Memory B cell (primary cell): ENCODE measurements at places on chromosomes 16 and 17.

DNA sequence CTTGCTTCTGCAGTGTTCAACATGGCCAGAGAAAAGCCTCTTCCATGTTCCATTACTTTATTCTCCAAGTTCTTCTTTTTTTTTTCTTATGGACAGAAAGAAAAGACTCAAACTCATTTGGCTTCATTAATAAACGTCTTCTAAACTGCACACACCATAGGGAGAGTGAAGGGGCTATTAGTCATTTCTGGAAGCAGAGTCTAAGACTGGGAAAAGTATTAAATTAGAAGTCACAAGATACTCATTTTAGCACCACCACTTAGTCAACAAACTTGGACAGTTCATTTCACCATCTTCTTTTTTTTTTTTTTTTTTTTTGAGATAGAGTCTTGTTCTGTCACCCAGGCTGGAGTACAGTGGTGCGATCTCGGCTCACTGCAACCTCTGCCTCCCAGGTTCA lies 52.8 kb downstream of the NOL11 start:
- H3K4me3 ChIP-seq, result no peak overlapping the region
- H3K36me3 ChIP-seq, result no peaks in the 10 kb centered on the region
- peaks cover 4% of the 10 kb centered on the region for H3K27me3 ChIP-seq
- H3K4me1 ChIP-seq, result peaks cover 3% of the 10 kb centered on the region
- no peak overlapping the region for H3K27ac ChIP-seq
- no peak for DNase-seq

- H3K4me3 ChIP-seq, result no peak overlapping the region
- no peak overlapping the region for H3K27ac ChIP-seq
- H3K4me1 ChIP-seq, result no peaks in the 10 kb centered on the region
- DNase-seq, result no peak
- peaks cover 1% of the 10 kb centered on the region for H3K36me3 ChIP-seq
Observed at GRCh38 chr16:47058295-47059086, 85.0 kb upstream of the DNAJA2 start.

- no peaks in the 10 kb centered on the region for H3K27me3 ChIP-seq
- H3K4me1 ChIP-seq, result peaks cover 6% of the 10 kb centered on the region
- no peak for DNase-seq
- H3K4me3 ChIP-seq, result peak overlapping the region; percentile 12
Observed at GRCh38 chr16:53865494-53865863, 161.5 kb downstream of the FTO start.

DNA sequence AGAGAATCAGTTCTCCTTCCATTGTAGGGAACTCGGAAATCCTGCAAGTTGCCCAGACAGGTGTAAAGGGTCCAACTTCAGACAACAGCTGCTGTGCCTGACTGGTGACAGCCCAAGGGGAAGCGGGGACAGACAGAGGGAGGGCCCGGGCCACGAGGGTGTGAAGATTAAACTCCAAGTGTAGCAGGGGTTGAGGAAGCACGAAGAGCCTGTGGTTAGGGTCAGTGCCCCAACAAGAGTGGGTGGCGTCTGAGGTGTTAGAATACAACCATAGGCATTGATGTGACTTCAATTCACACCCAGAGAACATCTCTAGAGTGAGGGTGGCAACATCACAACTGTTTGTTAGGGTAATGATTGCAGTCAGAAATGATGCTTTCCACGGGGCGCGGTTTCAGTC lies 39.1 kb downstream of the ASPA start:
- peaks cover 9% of the 10 kb centered on the region for H3K36me3 ChIP-seq
- no peak for DNase-seq
- no peaks in the 10 kb centered on the region for H3K4me1 ChIP-seq
- H3K4me3 ChIP-seq, result no peak overlapping the region

DNA sequence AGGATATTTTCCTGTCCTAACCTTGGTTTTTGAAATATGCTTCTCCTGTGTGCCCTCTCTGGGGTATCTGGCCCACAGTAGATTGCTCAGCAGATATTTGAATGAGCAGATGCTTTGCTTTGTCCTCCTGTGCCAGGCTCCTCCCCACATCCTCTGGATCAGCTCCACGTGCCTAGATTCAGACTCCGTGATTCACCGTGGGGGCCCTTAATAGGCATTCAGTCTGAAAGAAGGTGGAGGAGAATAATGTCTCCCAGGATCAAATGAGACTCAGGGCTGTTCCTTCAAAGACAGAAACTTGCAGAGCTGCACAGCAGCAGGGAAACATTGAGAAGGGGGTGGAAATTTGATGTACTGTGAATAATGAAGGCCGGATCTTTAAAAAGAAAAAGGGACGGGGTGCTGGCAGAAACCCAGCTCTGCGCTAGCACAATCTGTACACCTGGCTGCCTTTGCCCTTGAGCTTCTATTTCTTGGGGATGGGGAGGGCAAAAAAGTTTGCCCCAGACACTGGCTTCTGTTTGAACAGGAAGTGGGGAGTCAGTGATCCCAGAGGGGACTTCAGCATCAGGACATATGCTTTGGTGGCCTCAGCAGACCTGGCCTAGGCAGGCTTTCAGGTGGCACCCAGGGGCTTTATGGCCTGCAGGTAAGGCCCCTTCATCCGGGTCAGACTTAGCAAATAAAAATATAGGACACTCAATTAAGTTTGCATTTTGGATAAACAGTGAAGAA lies 15.9 kb upstream of the SLC12A3 start:
- DNase-seq, result no peak
- H3K4me1 ChIP-seq, result peaks cover 15% of the 10 kb centered on the region
- no peaks in the 10 kb centered on the region for H3K27me3 ChIP-seq
- H3K27ac ChIP-seq, result no peak overlapping the region
- H3K36me3 ChIP-seq, result peaks cover 1% of the 10 kb centered on the region
- H3K4me3 ChIP-seq, result no peak overlapping the region

DNA sequence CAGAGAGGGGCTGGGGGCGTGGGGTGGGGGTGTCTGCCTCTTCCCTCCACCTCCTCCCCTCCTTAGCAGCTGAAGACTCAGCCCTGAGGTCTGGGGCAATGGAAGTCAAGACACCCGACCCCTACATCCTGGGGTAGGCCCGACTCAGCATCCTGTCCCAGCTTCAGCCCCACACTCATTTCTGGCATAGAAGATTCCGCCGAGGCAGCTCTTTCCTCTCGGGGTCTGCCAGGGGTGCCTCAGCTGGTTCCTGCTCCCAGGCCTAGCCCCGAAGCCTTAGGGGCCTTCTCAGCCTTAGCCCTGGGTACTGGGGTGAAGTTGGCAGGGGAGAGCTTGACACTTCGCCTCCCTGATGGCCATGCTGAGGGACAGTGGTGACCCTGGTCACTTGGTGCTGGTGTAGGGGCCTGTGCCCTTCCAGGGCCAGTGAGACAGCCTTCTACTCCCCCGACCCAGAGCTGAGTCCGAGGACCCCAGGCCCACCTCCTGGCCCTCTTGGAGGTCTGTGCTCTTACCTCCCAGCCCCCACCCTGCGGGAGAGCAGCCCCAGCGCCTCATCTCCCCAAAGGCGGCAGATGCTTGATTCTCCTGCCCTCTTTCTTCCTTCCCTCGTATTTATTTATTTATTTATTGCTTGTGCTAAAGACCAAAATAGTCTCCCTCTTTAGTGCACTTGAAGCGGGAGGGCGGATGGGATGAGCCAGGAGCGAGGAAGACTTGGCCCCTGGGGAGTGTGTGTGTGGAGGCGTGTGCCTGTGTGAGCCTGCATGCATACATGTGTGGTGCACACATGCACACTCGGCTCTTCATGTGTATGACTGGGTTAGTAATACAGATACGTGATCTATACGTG lies 42.5 kb downstream of the KCNJ12 start:
- no peak overlapping the region for H3K4me3 ChIP-seq
- peaks cover 7% of the 10 kb centered on the region for H3K4me1 ChIP-seq
- H3K36me3 ChIP-seq, result no peaks in the 10 kb centered on the region
- H3K27ac ChIP-seq, result no peak overlapping the region
- H3K27me3 ChIP-seq, result peaks cover 11% of the 10 kb centered on the region

DNA sequence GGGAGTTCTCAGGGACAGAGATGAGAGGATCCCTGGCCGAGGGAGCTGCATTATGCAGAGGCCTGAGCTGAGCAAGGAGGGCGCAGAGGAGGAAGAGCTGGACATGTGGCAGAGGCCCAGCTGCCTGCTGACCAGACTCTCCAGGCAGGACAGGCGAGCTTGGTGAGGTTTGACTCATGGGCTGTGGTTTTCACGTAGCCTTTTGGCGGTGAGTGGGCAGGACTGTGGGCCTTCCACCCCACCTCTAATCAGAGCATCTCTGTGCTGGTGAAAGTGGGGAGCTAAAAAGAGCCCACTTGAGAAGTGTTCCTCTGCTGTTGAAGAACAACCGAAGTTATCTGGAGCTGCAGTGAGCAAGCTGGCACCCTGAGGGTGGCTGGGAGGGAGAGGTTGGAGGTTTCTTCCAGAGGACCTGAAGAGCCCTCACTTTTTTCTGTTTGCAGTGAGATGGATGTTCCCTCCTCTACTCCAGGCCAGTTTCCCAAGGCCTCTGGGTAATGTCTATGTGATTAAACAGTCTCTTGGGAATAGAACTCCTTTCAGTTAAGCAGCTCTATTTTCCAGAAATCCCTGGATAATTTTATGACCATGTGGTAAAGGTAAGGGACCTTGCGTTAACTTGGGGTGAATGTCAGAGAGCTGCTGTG lies 11.9 kb downstream of the EPN2 start:
- no peak for DNase-seq
- H3K4me3 ChIP-seq, result no peak overlapping the region
- peaks cover 26% of the 10 kb centered on the region for H3K4me1 ChIP-seq
- H3K36me3 ChIP-seq, result peaks cover 8% of the 10 kb centered on the region
- no peaks in the 10 kb centered on the region for H3K27me3 ChIP-seq
